ENCODE measurements at places on chromosomes 1 and 21.

DNA sequence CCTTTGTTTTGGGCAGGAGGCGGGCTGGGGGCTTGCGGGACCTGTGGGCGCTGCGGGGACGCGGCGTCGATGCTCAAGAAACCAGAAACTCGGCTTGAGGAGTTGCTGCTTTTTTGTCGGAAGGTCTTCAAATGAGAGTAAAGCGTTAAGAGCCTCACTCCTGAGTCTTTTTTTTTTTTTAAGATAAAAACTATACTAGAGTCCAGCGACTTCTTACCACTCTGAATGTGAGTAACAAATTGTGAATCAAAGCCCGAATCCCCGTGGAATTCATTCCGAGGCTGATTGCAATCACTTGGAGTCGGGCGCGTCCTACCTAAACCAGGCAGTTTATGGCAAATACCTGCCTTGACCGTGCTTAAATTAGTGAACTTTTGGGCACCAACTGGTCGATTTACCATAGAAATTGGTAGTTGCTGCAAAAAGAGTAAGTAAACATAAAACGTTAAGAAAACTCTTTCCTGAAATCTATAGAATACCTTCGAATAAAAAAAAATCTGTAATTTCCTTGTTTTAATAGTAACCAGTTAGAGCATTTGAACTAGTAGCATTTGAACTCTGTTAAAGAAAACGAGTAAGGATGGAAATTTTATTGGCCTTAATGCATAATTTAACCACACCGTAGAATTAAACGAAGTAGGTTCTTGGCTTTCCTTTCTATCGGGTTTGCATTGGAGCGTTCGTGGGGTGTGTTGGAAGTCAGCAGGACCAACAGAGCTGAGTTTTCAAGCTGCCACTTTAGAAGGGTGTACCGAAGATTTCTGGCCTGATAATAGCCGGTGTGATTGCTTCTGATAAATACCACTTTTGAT, 769 bp downstream of the GPSM2 start:
- H3K27ac ChIP-seq = peak overlapping the region; percentile 87
- peaks cover 17% of the 10 kb centered on the region for H3K4me1 ChIP-seq
- no peak for DNase-seq
- H3K36me3 ChIP-seq = peaks cover 6% of the 10 kb centered on the region
- H3K27me3 ChIP-seq = peaks cover 2% of the 10 kb centered on the region

GRCh38 chr1:31315902-31316301, 19.1 kb downstream of the ZCCHC17 start:
- H3K4me1 ChIP-seq = no peaks in the 10 kb centered on the region
- no peak overlapping the region for H3K4me3 ChIP-seq
- peaks cover 38% of the 10 kb centered on the region for H3K36me3 ChIP-seq
- no peak for DNase-seq

- H3K4me3 ChIP-seq = no peak overlapping the region
- no peak for DNase-seq
- peaks cover 2% of the 10 kb centered on the region for H3K27me3 ChIP-seq
- no peak overlapping the region for H3K27ac ChIP-seq
Observed at GRCh38 chr1:57996400-57996799, 550.1 kb downstream of the OMA1 start.

DNA sequence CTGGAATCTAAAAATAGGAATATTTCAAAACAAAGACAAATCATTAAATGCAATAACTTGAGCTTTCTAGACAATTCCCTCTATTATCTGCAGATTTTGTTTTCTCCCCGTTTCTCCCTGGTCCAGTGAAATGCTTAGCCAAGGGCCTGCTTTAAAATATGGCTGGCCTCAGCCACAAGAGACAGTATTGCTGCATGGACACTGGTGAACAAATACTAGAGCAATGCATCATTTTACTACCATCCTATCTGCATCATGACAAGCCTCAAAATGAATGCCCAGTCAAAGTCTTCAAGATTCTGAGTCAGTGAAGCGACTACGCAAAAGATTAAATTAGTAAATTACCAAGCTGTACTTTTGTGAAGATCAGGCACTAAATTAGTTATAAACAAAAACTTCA, 80.5 kb downstream of the ENAH start:
- no peaks in the 10 kb centered on the region for H3K27me3 ChIP-seq
- H3K4me1 ChIP-seq = no peaks in the 10 kb centered on the region
- H3K27ac ChIP-seq = no peak overlapping the region

- peaks cover 3% of the 10 kb centered on the region for H3K4me1 ChIP-seq
- no peak overlapping the region for H3K4me3 ChIP-seq
- no peak overlapping the region for H3K27ac ChIP-seq
- peaks cover 2% of the 10 kb centered on the region for H3K27me3 ChIP-seq
- no peaks in the 10 kb centered on the region for H3K36me3 ChIP-seq
- DNase-seq = no peak
Observed at GRCh38 chr21:25297117-25297516, 310.2 kb downstream of the MRPL39 start.

DNA sequence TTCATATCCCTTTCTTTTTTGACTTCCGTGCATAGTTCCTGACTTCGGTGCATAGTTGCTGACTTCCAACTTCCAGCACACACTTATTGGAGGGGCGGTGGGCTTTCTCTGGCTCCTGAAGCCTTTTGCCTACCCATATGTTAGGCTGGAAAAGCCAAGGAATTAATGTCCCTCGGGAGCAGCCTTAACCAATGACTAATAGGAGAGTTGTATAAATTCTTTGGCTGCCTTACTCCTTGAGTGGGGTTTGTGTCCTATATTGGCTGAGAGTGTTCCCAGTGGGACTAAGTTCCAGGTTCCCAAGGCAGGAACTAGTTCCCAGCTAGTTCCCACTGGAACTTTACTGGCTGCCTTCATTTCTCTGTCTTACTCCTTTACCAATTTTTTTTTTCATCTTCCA, 105.7 kb downstream of the ZNF326 start:
- H3K27me3 ChIP-seq = no peaks in the 10 kb centered on the region
- no peaks in the 10 kb centered on the region for H3K36me3 ChIP-seq
- no peak overlapping the region for H3K4me3 ChIP-seq
- H3K4me1 ChIP-seq = no peaks in the 10 kb centered on the region
- DNase-seq = no peak
- H3K27ac ChIP-seq = no peak overlapping the region

GRCh38 chr1:201539561-201540431, 869 bp downstream of the NAV1 start:
- DNase-seq = no peak
- no peak overlapping the region for H3K27ac ChIP-seq
- H3K4me3 ChIP-seq = no peak overlapping the region
- H3K36me3 ChIP-seq = no peaks in the 10 kb centered on the region
- H3K4me1 ChIP-seq = peaks cover 21% of the 10 kb centered on the region

GRCh38 chr1:159946242-159947187, 1.1 kb upstream of the IGSF9 start:
- peaks cover 67% of the 10 kb centered on the region for H3K27me3 ChIP-seq
- peaks cover 6% of the 10 kb centered on the region for H3K4me1 ChIP-seq
- H3K27ac ChIP-seq = no peak overlapping the region
- H3K36me3 ChIP-seq = no peaks in the 10 kb centered on the region
- no peak for DNase-seq
- no peak overlapping the region for H3K4me3 ChIP-seq

DNA sequence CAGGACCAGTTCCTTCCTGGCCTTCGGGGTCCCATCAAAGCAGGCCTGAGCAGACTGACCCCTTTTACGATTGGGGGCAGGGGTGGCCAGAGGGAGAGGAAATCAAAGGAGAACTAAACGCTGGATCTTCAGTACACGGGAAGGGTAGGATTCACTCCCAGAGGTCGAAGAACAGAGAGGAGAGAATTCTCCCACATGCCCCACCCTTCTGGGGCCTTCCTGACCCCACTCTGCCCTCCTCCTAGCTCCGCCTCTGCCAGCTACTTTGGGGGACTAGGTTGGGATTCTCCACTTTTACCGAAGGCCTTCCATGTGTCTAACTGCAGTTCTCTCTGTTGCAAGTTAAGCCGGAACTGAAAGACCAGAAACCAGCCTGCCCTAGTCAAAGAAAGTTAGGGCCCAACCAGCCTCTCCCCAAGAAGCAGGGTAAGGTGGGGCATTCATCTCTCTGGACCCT, 654 bp upstream of the ARHGEF2 start:
- H3K27ac ChIP-seq = peak overlapping the region; percentile 92
- no peak for DNase-seq
- peaks cover 61% of the 10 kb centered on the region for H3K4me1 ChIP-seq
- H3K27me3 ChIP-seq = no peaks in the 10 kb centered on the region
- H3K36me3 ChIP-seq = peaks cover 21% of the 10 kb centered on the region
- H3K4me3 ChIP-seq = peak overlapping the region; percentile 98

- H3K4me1 ChIP-seq = peaks cover 23% of the 10 kb centered on the region
- no peaks in the 10 kb centered on the region for H3K27me3 ChIP-seq
- H3K4me3 ChIP-seq = no peak overlapping the region
- peak; percentile 49 for DNase-seq
- no peaks in the 10 kb centered on the region for H3K36me3 ChIP-seq
Observed at GRCh38 chr1:110235834-110236682, 25.9 kb downstream of the KCNC4 start.

GRCh38 chr1:24995661-24996060, 65.6 kb upstream of the RUNX3 start:
- H3K27me3 ChIP-seq = no peaks in the 10 kb centered on the region
- H3K27ac ChIP-seq = peak overlapping the region; percentile 96
- H3K4me3 ChIP-seq = no peak overlapping the region
- peaks cover 98% of the 10 kb centered on the region for H3K4me1 ChIP-seq

DNA sequence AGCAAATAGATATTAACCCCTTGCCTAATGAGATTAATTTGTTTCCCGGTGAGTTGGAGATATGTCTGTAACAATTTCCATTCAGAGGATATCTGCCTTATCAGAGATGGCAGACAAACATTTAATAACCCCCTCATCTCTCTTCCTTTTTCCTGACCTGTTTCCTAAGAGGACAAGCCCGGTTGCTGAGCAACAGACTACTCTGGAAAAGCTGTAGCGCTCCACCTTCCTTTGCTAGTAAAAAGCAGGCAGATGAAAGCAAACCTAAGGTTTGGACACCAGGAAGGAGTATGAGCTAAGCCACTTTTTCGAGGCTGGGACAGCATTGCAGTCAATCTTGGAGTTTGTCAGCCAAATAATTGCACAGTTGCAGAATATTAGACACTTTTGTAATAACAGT, 82.4 kb downstream of the RGS21 start:
- H3K4me1 ChIP-seq = no peaks in the 10 kb centered on the region
- no peaks in the 10 kb centered on the region for H3K36me3 ChIP-seq
- no peak overlapping the region for H3K27ac ChIP-seq
- DNase-seq = no peak

- H3K27me3 ChIP-seq = peaks cover 25% of the 10 kb centered on the region
- DNase-seq = no peak
- H3K4me3 ChIP-seq = no peak overlapping the region
Observed at GRCh38 chr1:223876590-223876989, 30.8 kb upstream of the TP53BP2 start.

- H3K4me3 ChIP-seq = no peak overlapping the region
- no peak overlapping the region for H3K27ac ChIP-seq
- no peaks in the 10 kb centered on the region for H3K27me3 ChIP-seq
- peaks cover 6% of the 10 kb centered on the region for H3K4me1 ChIP-seq
Observed at GRCh38 chr1:2119886-2120285, 69.7 kb downstream of the PRKCZ start.

- H3K27me3 ChIP-seq = peaks cover 3% of the 10 kb centered on the region
- H3K4me1 ChIP-seq = no peaks in the 10 kb centered on the region
- DNase-seq = no peak
- no peak overlapping the region for H3K4me3 ChIP-seq
Observed at GRCh38 chr1:27070390-27071048, 57.9 kb upstream of the TENT5B start.

DNA sequence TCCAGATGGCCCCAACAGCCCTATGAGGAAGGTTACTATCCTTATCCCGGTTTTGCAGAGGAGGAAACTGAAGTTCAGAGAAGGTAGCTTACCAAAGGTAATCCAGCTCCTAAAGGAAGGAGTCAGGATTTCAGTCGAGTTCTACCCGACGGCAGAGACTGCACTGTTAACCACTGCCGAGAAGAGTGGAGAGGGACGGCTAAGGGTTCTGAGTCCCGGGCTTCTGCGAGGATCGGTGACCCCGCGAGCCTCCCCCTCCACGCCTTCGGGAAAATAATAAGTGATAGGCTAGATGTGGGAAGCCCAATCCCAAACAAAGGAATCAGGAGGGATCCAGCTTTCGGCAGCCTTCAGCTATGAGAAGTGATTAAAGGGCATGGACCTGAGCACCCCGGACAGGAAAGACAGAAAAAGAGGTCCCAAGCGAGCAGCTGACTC, 587 bp downstream of the TMEM53 start:
- peaks cover 32% of the 10 kb centered on the region for H3K4me1 ChIP-seq
- H3K27me3 ChIP-seq = no peaks in the 10 kb centered on the region
- no peak for DNase-seq
